ENCODE measurements at places on chromosomes 13 and 19. TPM values are rescaled to one million over a fixed set of nuclear protein-coding genes. Genes with fewer than 3 reads are reported as not detected.

The ZNF30 gene
- total RNA-seq: 5.7 TPM

The CNFN gene
- total RNA-seq: not detected

The CD33 gene
- total RNA-seq: 0.27 TPM

The ZIC2 gene
- total RNA-seq: not detected

The CGB2 gene
- total RNA-seq: not detected

The BTBD2 gene
- 46.7 TPM for total RNA-seq

The SMG9 gene
- total RNA-seq: 65.2 TPM

The ZNF575 gene
- 4.3 TPM for total RNA-seq

The IFI30 gene
- 29.5 TPM for total RNA-seq

The KLHL26 gene
- 11.9 TPM for total RNA-seq

- no peak overlapping the region for H3K27ac ChIP-seq
- peaks cover 6% of the 10 kb centered on the region for H3K27me3 ChIP-seq
- H3K4me3 ChIP-seq: no peak overlapping the region
- no peaks in the 10 kb centered on the region for H3K36me3 ChIP-seq
These were observed 8.7 kb upstream of the SBNO2 start for GRCh38 chr19:1182727-1183126.

GRCh38 chr13:91778123-91778522 lies 379.7 kb downstream of the GPC5 start:
- H3K4me1 ChIP-seq: no peaks in the 10 kb centered on the region
- no peaks in the 10 kb centered on the region for H3K36me3 ChIP-seq
- no peak overlapping the region for H3K27ac ChIP-seq
- H3K4me3 ChIP-seq: no peak overlapping the region
- no peak for DNase-seq

- H3K36me3 ChIP-seq: no peaks in the 10 kb centered on the region
- peak overlapping the region; percentile 58 for H3K4me3 ChIP-seq
- peak overlapping the region; percentile 67 for H3K27ac ChIP-seq
- peak; percentile 55 for DNase-seq
- peaks cover 4% of the 10 kb centered on the region for H3K27me3 ChIP-seq
These were observed 89.5 kb downstream of the ZNF100 start for GRCh38 chr19:21677696-21678418.

DNA sequence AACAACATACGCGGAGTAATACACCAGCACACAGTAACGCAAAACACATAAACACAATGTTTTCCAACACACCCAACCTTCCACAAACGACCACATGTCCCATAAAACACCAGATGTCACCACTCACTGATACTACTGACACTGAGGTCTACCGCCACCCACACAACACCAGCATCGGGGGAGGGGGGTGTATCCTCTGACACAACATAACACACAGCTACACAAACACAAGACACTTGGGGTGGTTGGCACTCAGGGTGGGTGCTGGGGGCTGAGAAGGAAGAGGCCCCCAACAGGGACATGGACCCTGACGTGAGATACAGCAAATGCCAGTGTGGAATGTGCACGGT lies 1.5 kb upstream of the KCNN4 start:
- H3K27ac ChIP-seq: peak overlapping the region; percentile 91
- DNase-seq: peak; percentile 31
- H3K36me3 ChIP-seq: peaks cover 24% of the 10 kb centered on the region
- peak overlapping the region; percentile 78 for H3K4me3 ChIP-seq
- no peaks in the 10 kb centered on the region for H3K27me3 ChIP-seq
- peaks cover 60% of the 10 kb centered on the region for H3K4me1 ChIP-seq

GRCh38 chr19:40165362-40165937 lies 25.8 kb upstream of the MAP3K10 start:
- peak; percentile 84 for DNase-seq
- peaks cover 8% of the 10 kb centered on the region for H3K4me1 ChIP-seq
- no peak overlapping the region for H3K4me3 ChIP-seq
- no peaks in the 10 kb centered on the region for H3K36me3 ChIP-seq
- H3K27ac ChIP-seq: no peak overlapping the region

- no peak overlapping the region for H3K27ac ChIP-seq
- no peak for DNase-seq
- H3K27me3 ChIP-seq: peaks cover 6% of the 10 kb centered on the region
- H3K4me1 ChIP-seq: no peaks in the 10 kb centered on the region
- no peak overlapping the region for H3K4me3 ChIP-seq
These were observed 44.7 kb upstream of the ZNF30 start for GRCh38 chr19:34881982-34882381.

DNA sequence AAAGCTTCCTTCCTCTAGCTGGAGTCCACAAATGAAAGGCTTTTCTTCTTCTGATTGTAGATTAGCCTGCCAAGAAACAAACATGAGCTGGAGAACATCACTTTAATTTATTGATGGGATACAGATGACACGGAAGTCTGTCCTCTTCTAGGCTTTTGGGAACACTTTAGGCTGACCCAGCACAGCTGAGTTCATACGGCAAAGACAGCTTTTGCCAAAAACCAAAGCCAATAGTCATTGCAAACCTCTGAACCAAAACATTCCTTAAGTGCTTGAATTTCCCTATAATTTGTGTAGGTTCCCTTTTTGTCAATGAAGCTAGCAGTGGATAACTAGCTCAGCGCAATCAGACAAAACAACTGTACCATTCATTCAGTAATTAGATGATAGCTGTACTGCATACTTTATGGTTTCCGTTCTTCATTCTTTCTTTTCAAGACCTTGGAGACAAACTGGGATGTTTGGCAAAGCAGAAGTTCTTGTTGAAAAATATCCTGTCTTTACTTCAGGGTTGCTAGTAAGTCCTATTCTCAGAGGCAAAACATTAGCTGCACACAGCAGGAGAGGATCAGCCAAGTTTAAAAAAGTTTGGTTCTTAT lies 95.7 kb upstream of the SPRY2 start:
- H3K27ac ChIP-seq: no peak overlapping the region
- H3K36me3 ChIP-seq: no peaks in the 10 kb centered on the region
- DNase-seq: no peak
- H3K4me3 ChIP-seq: no peak overlapping the region

GRCh38 chr19:15461694-15462093 lies 2.6 kb downstream of the RASAL3 start:
- no peak for DNase-seq
- no peaks in the 10 kb centered on the region for H3K27me3 ChIP-seq
- peaks cover 41% of the 10 kb centered on the region for H3K4me1 ChIP-seq
- peak overlapping the region; percentile 94 for H3K27ac ChIP-seq
- H3K4me3 ChIP-seq: no peak overlapping the region
- peaks cover 42% of the 10 kb centered on the region for H3K36me3 ChIP-seq

GRCh38 chr19:18393836-18394235 lies 3.6 kb downstream of the LRRC25 start:
- H3K36me3 ChIP-seq: peaks cover 1% of the 10 kb centered on the region
- no peak for DNase-seq
- H3K4me3 ChIP-seq: no peak overlapping the region
- no peak overlapping the region for H3K27ac ChIP-seq
- peaks cover 20% of the 10 kb centered on the region for H3K27me3 ChIP-seq

- no peaks in the 10 kb centered on the region for H3K4me1 ChIP-seq
- H3K27ac ChIP-seq: no peak overlapping the region
- no peaks in the 10 kb centered on the region for H3K27me3 ChIP-seq
- DNase-seq: no peak
- peaks cover 2% of the 10 kb centered on the region for H3K36me3 ChIP-seq
- H3K4me3 ChIP-seq: no peak overlapping the region
These were observed 185.7 kb downstream of the PTPRS start for GRCh38 chr19:5154799-5155426.

GRCh38 chr13:44815623-44816022 lies 173.6 kb downstream of the NUFIP1 start:
- H3K4me3 ChIP-seq: no peak overlapping the region
- peaks cover 22% of the 10 kb centered on the region for H3K27me3 ChIP-seq
- H3K27ac ChIP-seq: no peak overlapping the region
- H3K4me1 ChIP-seq: peaks cover 32% of the 10 kb centered on the region
- H3K36me3 ChIP-seq: no peaks in the 10 kb centered on the region

DNA sequence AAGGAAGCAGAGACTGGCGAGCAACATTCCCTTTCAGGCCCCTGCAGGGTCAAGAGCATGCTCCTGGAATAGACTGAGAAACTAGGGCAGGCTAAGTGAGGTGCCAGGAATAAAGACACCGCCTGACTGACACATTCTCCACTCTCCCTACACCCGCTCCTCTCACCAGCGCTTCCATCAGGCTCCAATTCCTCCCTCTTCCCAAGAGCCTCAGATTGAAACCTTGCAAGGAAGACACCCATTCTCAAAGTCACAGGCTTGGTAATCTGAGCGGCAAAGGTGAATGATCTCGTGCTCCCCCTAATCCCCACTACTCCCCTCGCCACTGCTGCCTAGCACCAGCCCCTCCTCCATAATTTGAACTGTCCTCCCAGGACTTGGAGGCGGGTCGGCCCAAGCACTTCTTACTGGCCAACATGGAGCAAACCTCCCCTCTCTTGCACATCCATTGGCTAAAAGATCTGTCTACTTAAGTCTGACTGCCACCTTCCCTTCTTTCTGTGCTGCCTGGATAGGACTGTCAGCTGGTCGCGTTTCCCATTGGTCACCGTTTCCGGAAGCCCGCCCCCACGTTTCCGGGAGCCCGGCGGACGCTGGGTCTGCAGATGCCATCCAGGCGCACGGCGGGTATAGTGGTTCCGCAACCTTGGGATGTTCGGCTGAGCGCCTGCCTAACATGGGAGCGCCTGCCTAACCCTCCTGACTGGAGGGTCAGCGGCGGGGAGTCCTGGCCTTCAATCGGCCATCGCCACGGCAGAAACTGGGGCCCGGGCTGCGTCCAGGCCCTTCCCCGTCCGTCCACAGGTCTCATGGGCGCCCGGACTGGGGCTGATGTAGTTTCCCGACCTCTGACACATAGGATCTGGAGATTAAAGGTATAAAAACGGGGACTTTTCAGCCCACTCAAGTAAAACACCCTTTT lies 33.6 kb downstream of the ZNF383 start:
- H3K27me3 ChIP-seq: no peaks in the 10 kb centered on the region
- no peaks in the 10 kb centered on the region for H3K4me1 ChIP-seq
- H3K36me3 ChIP-seq: peaks cover 44% of the 10 kb centered on the region
- peak overlapping the region; percentile 47 for H3K4me3 ChIP-seq
- peak; percentile 62 for DNase-seq

DNA sequence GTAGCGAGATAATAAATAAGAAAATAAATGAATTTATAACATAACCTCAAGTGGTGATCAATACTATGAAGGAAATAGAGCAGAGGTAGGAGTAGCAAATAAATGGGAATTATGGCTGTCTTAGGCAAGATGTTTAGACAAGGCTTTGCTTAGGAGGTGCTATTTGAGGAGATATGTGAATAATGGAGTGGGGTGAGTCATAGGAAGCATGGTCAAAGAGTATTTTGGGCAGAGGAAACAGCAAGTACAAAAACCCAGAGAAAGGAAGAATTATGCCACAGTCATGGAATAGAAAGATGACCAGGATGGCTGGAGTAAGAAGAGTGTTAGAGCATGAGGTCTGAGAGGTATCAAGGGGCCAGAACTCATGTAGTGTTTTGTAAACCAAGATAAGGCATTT lies 33.6 kb upstream of the LPAR6 start:
- no peaks in the 10 kb centered on the region for H3K27me3 ChIP-seq
- DNase-seq: no peak
- H3K36me3 ChIP-seq: peaks cover 9% of the 10 kb centered on the region
- peaks cover 34% of the 10 kb centered on the region for H3K4me1 ChIP-seq
- no peak overlapping the region for H3K27ac ChIP-seq

- DNase-seq: no peak
- H3K4me1 ChIP-seq: no peaks in the 10 kb centered on the region
- H3K36me3 ChIP-seq: no peaks in the 10 kb centered on the region
- no peak overlapping the region for H3K4me3 ChIP-seq
- H3K27me3 ChIP-seq: peaks cover 16% of the 10 kb centered on the region
These were observed 344.1 kb upstream of the TMTC4 start for GRCh38 chr13:101018720-101019119.

- peaks cover 18% of the 10 kb centered on the region for H3K4me1 ChIP-seq
- peaks cover 28% of the 10 kb centered on the region for H3K36me3 ChIP-seq
- H3K27ac ChIP-seq: peak overlapping the region; percentile 98
- H3K4me3 ChIP-seq: peak overlapping the region; percentile 86
These were observed 600 bp upstream of the HMGB1 start for GRCh38 chr13:30466358-30466714.

DNA sequence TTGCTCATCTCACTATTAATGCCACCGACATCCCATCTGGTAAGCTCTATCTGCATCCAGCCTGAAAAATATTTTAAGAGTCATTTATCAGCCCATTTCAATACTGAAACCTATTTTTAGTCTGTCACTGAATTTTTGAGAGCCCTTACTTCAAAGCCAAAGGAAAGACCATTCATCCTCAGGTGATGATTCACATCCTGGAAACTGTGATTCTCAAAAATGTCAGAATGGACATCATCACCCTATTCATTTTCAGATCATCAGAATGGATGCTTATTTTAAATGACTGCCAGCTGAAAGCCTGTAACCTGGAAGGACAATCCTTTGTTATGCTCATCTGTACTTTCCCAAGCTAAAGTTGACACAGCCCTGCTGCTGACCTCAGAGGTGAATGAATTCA lies 27.0 kb downstream of the TNFSF11 start:
- H3K4me1 ChIP-seq: peaks cover 10% of the 10 kb centered on the region
- DNase-seq: no peak
- no peak overlapping the region for H3K4me3 ChIP-seq
- peaks cover 5% of the 10 kb centered on the region for H3K36me3 ChIP-seq
- H3K27ac ChIP-seq: peak overlapping the region; percentile 61
- H3K27me3 ChIP-seq: no peaks in the 10 kb centered on the region

DNA sequence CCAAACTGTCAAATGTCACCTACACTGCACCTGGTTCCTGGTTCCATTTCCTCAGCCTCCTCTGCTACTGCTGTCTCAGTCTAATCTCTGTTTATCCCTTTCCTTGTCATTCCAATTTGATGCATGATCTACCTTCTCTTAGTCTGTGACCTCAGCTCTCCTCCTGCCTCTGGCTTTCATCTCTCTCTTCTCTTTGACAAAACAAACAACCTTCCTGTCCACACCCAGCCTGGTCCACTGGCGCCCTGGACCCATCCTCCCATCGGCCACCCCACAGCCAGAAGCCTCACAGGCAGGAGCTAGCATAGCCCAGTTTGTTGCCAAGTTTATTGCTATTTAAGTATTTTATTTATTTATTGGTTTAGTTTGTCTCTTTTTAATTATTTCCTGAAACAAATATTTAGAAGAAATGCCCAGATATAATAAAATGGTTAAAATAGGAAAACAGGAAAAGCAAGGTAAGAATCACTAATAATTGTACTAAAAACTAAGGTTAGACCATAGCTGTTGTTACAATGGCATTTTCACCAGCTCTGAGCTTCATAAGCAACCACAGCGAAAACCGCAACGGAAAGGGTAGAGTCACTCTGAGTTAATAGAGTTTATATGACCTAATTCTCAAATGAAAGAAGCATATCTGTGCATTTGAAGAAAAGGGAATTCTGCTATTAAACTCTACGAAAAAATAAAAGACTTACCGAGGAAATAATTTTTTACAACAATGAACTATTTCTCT lies 68.6 kb downstream of the EFNB2 start:
- peaks cover 2% of the 10 kb centered on the region for H3K27me3 ChIP-seq
- no peaks in the 10 kb centered on the region for H3K4me1 ChIP-seq
- no peak overlapping the region for H3K4me3 ChIP-seq
- DNase-seq: no peak
- H3K36me3 ChIP-seq: no peaks in the 10 kb centered on the region
